ENCODE measurements at places on chromosomes 13 and 19.

GRCh38 chr13:39577838-39578491 is 25.0 kb downstream of the LHFPL6 start:
- no peak for DNase-seq

- DNase-seq = no peak
Measured at GRCh38 chr19:3361384-3362216, 4.8 kb upstream of the NFIC start.

DNA sequence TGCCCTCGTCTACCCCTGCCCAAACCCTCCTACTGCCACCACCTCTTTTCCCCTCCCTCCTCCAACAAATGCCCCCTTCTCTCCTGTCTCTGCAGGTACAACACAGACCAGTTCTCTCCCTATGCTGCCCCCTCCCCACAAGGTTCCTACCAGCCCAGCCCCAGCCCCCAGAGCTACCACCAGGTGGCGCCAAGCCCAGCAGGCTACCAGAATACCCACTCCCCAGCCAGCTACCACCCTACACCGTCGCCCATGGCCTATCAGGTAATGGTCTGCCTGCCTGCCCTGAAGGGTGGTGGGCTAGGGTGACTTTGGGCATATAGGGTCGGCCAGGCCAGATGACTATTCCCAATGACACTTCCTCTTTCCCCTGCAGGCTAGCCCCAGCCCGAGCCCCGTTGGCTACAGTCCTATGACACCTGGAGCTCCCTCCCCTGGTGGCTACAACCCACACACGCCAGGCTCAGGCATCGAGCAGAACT is 6.5 kb upstream of the TIMM50 start:
- DNase-seq = peak; percentile 74

DNA sequence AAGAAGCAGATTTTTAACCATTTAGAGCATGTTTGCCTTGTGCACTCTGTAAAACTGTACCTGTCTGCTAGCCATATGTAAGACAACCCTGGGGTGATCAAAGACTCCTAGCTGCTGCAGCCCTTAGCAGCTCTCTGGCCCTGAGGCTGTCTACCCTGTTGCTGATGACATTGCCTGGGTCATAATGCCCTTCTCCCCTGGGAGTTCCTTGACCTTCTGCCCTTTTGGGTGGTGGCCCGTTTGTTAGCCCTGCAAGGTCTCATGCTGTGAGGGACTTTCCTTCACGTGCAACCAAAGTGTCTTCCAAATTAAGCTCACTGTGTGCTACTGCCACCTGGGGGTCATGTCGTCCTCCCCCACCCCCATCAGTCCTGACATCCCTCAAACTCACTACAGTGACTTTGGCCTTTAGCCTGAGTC is 7.4 kb downstream of the GPC6 start:
- no peak for DNase-seq

DNA sequence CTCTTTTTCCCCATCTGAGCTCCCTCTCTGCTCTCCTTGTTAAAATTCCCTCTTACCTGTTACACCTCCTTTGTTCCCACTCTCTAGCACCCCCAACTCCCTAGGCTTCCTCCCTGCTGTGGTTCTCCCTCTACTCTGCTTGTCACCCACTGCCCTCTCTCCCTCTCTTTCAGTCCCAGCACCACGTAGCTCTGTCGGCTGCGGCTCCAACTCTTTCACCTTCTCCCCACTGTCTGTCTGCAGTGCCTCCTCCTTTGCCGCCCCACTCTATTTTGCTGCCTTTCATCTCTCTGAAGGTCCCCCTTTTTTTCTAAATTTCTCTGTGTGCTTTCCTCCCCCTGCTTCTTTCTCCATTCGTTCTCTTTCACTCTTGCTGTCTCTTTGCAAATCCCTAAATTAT is 1.1 kb downstream of the ZNF836 start:
- no peak for DNase-seq

GRCh38 chr13:45136741-45137504 is 16.6 kb downstream of the GTF2F2 start:
- DNase-seq = no peak

DNA sequence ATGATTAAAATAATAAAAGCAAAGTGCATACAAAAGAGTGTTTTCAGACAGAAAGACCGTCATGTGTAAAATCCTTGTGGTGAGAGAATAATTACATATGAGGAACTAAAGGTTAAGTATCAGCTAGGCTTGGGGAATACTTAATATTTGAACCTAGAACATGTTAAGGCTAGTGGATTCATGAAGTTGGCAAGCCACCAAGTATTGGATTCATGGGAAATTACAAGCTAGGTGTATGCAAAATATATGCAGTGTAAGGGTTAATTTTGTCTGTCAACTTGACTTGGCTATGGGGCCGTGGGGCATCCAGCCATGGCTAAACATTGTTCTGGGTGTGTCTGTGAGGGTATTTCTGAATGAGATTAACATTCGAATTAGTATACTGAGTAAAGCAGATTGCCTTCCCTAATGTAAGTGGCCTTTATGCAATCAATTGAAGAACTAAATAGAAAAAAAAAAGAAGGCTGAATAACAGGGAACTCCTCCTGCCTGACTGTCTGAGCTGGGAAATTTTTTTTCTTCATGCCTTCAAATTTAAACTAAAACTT is 533.5 kb upstream of the KLF12 start:
- DNase-seq = no peak

DNA sequence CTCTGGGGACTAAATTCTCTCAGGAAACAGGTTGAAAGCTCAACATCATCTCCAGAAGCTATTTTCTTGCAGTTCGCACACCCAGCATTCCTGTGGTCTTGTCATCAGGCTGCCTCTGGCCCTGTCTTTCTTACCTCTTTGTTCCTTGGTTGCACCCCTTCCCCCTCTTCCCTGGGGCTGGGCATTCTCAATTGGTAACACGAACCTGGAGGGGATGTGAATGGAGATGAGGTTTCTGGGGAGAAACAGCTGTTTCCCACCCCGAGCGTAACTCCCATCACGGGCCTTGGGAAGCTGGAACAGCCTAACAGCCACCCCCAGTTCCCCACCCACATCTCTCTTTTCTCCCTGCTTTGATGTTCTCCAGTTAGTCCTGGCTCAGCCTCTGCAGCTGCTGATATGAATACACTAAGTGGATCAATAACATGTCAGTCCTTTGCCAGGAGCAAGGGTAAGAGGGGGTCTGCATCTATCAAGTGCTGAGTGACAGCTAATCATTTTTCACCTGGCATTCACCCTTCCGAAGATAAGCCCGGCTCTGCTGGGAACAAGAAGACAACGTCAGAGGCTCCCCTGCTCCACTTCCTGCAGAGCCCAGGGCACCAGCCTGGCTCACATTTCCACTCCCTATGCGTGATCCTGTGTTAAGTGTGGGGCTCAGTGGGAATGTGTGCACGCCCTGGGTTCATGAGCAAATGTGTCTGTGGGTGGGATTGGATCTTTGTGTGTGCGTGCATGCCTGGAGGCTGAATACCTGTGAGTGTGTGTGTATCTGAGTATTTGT is 74.0 kb upstream of the KCTD15 start:
- DNase-seq = no peak

DNA sequence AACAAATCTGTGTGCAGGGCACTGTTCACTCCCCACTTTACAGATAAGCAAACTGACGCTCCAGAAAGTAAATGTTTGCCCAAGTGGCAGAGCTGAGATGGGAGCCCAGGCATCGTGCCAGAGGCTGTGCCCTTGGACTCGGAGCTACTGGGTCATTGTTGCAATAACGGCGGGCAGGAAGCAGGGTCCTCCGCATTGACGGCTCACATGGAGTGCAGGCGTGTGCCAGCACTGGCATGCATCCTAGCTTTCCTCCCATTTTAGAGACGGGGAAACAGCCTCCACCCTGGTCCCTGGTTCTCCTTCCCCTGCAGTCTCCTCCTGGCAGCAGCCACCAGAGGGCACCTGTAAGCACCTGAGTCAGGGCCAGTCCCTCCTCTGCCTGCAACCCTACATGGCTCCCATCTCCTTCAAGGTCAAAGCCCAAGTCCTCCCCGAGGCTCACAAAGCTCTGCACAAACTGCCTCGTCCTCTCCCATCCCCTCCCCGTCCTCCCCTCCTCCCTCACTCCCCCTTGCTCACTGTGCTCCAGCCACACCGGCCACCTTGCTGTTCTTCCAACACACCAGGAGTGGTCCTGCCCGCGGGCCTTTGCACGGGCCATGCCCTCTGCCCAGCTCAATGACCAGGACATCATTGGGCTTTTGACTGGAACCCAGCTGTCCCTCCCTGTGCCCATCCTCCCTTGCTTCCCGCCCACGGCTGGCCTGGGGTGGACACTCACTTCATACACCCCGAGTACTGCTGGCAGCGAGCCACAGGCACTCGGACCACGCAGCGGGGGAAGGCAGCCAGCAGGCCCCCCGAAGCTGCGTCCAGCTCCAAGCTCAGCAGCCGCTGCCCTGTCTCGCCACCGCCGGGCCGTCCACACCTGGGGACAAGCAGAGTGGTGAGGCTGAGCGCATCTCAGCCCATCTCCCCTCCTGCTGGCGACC is 7.7 kb upstream of the LRG1 start:
- peak; percentile 41 for DNase-seq

- no peak for DNase-seq
Measured at GRCh38 chr19:39182174-39182505, 14.6 kb upstream of the NCCRP1 start.

DNA sequence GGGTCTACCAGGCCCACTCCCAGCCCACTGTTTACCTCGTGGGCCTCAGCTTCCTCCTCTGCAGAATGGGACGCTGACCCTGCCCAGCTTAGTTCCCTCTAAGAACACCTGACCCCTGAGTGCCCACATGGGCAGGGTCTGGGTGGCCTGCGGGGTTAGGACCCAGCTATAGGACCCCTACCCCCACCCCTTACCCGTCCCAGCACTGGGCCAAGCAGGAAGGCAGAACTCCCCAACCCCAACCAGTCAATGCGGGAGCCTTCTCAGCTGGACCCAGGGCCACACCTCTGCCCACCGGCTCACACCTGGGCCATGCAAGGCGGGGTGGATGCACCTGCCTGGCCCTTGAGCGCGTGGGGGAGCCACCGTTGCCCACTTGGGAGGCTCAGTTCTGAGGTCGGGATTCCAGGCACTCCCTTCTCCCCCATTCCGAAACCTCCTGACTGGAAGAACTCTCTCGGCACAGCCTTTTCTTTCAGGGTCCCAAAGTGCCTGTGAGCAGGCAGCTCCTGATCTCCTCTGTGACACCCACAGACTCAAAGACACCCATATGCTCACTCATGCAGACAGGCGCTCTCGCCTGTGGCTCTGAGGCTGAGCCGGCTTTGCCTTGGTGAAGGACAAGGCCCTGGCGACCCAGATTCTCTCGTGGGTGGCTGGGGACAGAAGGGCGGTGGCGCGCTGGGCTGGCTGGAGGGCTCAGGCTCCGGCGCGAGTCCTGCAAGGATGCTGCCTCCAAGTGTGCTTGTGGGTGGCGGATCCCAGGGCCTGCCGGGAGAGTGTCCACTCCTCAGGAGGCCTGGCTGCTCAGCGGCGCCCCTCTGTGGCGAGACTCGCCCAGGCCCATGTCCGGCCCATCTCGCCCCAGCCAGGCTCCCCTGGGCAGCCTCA is 27.9 kb upstream of the PARP4 start:
- DNase-seq = no peak

GRCh38 chr13:77891486-77891885 is 27.1 kb downstream of the EDNRB start:
- DNase-seq = no peak

DNA sequence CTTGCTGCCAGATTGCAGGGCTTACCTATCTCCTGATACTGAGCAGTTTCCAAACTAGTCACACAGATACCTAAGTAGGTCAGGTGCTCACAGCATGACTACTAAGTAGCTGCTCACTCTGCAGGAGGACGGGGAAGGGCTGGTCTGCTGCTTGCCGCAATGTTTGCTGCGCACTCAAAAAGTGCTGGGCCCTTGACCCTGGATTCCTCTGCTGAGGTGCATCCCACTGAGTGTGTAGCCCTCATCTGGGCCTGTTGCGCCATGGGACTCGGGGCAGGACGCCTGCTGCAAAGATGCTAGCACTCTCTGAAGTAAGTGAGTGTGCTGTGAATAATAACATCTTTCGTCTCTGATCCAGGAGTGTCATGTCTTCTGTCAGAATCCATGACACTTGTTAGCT is 59.2 kb upstream of the MEDAG start:
- DNase-seq = peak; percentile 37

DNA sequence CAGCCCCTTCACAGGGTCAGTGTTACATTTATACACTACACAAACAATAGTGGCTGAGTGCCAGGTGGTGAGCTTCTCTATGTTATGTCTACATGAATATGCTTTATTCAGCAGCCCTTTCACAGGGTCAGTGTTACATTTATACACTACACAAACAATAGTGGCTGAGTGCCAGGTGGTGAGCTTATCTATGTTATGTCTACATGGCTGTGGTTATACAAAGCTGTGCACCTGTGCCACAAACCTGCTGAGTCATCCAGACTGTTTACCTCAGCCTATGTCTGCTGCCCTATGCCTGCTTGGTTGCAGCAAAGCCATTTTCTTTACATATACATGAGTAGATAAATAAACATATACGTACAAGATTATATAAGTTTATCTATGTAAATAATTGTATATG is 76.5 kb downstream of the ZNF726 start:
- no peak for DNase-seq

DNA sequence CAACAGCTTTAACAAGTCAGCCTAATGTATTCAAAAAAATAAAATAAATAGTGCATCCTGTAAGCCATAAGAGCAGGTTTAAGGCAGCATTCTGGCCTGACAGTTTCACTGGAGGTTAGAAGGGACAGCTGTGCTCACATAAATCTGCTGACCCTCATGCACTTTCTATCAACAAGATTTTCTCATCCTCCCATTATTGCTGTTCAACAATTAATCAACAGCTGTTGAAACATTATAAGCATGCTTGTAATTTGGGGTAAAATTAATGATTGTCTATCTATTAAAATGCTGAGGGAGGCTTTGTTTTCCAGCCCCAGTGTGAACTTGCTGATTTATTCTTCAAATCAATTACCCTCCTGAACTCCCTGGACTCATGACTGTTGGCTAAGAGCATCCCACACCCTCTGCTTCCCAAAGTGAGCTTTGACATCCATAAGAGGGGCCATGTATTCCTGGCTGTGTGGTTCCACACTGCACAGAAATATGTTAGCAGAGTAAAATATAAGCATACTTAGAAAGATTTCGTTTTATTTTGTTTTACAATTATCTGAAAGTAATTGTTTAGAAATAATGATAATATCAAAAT is 492.4 kb downstream of the EFNB2 start:
- DNase-seq = no peak
